Right ventricle myocardium superior (tissue), 1 donor: ENCODE measurements at places on chromosomes 16 and 17. TPM values are rescaled to one million over a fixed set of nuclear protein-coding genes. Genes with fewer than 3 reads are reported as not detected.

RPL27 gene
- 675 TPM for total RNA-seq

FBXO39 gene
- total RNA-seq = 0.13 TPM

HOXB1 gene
- total RNA-seq = not detected

KRT15 gene
- total RNA-seq = not detected

GRCh38 chr16:87556941-87557459 is 45.3 kb upstream of the JPH3 start:
- peak; percentile 80 for DNase-seq

DNA sequence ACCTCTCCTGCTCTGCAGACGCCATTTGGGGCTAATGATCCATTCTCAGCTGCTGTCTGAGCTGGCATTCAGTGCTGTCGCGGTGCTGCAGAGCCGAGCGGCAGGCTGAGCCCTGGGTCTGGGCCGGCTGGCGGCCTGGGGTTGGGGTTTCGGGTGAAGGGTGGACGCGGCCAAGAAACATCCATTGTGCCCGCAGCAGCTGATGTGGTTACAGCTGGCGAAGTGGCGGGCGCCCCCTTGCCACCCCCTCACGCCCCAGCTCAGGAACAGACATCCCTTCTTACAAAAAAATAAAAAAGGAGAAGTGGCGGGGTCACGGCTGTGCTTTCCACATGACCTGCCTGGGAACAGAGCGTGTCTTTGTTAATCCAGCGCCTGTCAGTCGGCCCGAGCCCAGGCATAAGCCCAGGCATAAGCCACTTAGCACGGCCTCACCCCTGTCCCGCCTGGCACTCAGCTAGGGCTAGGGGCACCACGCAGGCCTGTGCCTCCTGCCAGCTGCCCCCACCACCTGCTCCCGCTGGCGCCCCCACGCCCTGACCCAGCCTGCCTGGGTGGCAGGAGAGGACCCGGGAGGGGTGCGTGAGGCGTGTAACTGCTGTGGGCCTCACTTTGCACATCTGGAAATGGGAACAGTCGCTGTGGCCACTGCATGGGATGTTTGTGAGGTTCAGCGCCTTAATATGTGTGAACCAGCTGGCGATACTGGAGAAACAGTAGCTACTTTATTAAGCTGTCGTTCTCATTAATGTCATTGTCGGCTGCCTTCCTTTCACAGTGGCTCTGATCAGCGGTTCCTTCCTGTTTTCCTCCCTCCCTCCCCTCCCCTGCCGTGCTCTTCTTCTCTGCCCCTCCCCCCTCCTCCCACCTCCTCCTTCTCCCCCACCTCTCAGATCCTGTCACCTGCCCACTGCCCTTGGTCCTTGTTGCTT is 197.7 kb upstream of the CIBAR2 start:
- DNase-seq = peak; percentile 69

DNA sequence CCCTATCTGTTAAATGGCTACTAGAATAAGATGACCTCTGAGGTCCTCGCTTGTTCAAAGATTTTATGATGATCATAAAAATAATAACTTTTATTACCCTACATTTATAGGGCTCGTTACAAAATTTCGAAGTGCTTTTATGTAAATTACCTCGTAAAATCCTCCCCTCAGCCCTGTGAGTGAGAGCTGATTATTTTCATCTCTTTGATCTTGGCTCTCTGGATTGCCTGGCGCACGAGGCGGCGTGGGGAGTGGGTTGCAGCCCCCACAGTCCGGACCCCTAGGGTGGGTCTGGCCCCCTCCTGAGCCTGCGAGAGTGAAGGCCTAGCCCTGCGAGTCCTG is 1.6 kb downstream of the SDK2 start:
- no peak for DNase-seq

GRCh38 chr17:39082482-39082881 is 69.0 kb downstream of the PLXDC1 start:
- DNase-seq = no peak

MYH8 gene
- not detected for total RNA-seq

DOC2B gene
- 3.4 TPM for total RNA-seq

DNA sequence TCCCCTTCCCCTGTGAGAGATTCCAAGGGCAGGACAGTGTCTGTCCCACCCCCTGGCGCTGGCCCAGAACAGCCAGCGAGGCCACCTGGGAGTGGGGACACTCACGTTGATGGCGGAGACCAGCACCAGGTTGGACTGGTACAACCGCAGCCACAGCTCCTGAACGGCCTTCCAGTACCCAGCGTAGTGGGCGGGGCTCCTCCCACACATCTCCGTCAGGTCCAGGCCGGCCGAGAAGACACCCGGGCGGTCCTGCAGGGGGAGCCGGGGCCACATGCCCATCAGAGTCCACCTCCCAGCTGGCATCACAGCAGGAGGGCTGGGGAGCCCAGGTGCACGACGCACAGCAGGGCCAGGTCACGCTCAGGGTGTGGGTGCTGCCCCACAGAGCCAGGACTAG is 7.1 kb downstream of the ECI1 start:
- DNase-seq = no peak

GRCh38 chr17:12790249-12791106 is 1.2 kb downstream of the ARHGAP44 start:
- no peak for DNase-seq

DNA sequence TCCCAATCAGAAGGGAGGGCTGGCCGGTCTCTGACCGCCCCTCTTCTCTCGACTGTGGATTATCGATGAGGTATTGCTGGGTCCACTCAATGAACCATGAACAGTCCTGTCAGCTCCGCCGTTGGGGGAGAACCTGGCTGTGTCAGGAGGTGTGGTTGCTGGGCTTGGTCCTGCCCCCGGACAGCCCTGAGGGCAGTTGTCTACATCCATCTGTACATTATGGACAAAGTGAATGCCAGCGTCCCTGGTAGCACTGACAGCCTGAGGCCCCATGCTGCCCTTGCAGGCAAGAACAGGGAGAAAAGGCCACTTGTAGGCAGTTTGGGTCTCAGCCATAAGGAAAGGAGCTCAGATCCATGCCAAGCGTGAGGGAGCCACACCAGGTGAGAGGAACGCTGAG is 38.9 kb downstream of the ST3GAL2 start:
- no peak for DNase-seq

DNA sequence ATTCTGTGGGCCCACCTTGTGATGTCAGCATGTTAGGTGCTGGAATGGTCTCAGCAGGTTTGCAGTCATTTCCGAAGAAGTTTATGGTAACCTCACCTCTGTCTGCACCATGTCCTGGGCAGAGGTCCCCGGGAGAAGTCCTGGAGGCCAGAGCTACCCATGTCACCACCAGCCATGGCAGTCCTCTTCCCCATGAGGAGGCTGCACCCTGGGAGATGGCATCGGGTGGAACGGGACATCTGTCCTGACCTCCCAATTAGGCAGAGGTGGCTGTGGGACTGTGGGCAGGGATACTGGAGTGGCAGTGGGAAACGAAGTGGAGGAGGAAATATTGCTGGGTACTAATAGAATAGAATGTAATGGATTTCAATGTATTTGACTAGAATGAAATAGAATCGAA is 511.8 kb upstream of the WSB1 start:
- no peak for DNase-seq

GNAO1 gene
- 25.9 TPM for total RNA-seq

- DNase-seq = no peak
Observed at GRCh38 chr17:29720551-29720950, 97.8 kb upstream of the CORO6 start.
